ENCODE measurements at places on chromosomes 2 and 18.

DNA sequence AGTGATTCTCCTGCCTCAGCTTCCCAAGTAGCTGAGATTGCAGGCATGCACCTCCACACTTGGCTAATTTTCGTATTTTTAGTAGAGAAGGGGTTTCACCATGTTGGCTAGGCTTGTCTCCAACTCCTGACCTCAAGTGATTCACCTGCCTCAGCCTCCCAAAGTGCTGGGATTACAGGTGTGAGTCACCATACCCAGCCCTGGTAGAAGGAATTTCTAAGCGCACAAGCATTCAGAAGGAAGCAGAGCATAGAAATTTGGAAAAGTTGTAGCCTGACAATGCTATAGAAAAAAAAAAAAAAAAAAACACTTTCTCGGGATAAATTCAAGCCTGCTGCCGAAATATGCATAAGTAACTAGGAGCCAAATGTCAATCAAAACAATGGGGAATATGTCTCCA, 249.4 kb downstream of the GRB14 start:
- no peak for DNase-seq

- no peak for DNase-seq
Measured at GRCh38 chr2:204341887-204342276, 203.4 kb upstream of the PARD3B start.

- no peak for DNase-seq
Measured at GRCh38 chr2:171566057-171566456, 43.8 kb downstream of the CYBRD1 start.

DNA sequence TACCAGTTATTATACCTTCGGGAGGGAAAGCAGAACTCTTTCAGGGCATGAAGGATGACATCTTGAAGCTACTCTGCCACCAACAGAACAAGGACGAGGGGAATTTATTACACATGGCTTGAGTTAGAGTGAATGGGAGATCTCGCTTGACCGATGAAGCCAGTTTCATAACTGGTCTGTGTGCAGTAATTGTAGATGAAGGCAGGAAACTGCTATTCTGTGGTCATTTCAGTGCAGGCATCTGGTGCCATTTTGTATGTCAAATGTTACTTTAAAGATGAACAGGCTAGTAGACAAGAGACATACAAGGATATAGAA, 20.5 kb downstream of the GREB1 start:
- DNase-seq = no peak

GRCh38 chr2:45259547-45260160, 250.4 kb upstream of the SIX2 start:
- no peak for DNase-seq

DNA sequence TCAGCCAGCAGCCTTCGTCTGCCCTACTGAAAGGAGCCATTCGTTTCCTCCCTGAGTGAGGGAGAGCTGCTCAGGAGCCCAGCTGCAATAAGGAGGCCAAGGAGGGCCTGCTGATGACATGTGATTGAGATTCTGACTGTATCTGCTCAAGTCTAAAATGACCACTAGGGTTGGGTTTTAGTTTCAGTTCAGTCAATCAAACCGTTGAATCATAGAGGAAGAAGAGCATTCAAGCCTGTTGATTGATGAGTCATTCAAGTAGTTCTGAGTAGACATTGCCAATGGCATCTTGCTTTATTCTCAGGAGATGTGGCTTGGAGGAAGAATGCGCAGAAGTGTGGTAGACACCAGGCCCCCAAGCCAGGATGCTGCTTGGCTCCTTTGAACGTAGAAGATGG, 19.9 kb upstream of the BCL2L11 start:
- DNase-seq = no peak

DNA sequence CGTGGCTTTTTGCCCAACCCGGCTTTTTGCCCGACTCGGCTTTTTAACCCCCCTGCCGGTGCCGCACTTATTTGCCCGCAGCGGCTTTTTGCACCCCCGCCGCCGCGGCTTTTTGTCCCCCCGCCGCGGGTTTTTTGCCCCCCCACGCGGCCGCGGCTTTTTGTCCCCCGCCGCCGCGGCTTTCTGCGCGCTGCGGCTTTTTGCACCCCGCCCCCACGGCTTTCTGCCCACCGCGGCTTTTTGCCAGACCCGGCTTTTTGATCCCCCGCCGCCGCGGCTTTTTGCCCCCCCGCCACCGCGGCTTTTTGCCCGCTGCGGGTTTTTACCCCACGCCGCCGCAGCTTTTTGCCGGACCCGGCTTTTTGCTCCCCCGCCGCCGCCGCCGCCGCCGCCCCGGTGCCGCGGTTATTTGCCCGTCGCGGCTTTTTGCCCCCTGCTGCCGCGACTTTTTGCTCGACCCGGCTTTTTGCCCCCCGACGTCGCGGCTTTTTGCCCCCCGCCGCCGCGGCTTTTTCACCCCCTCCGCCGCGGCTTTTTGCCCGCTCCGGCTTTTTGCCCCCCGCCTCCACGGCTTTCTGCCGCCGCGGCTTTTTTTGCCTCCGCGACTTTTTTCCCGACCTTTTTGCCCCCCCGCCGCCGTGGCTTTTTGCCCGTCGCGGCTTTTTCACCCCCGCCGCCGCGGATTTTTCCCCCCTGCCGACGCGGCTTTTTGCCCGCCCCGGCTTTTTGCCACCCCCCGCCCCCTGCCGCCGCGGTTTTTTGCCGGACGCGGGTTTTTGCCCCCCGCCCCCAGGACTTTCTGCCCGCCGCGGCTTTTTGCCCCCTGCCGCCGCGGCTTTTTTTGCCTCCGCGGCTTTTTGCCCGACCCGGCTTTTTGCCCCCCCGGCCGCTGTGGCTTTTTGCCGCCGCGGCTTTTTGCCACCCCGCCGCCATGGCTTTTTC, 2786.5 kb downstream of the RPIA start:
- DNase-seq = peak; percentile 61

- no peak for DNase-seq
Measured at GRCh38 chr2:122707224-122707824, 951.9 kb downstream of the TSN start.

DNA sequence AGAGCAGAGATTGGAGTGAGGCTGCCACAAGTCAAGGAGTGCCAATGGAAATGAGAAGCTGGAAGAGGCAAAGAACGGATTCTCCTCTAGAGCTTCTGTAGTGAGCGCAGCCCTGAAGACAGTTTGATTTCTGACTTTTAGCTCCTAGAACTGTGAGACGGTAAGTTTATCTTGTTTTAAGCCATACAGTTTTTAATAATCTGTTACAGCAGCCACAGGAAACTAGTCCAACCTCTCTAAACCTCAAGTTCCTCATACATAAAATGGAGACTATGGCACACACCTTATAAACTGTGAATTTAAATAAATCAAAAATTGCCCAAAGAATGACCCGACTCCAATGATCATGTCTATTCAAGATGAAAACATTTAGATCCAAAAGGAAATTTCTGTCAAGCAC, 596.5 kb downstream of the BCL11A start:
- no peak for DNase-seq

GRCh38 chr2:9630736-9631552, at the start of gene YWHAQ:
Gene YWHAQ (minus strand): TSS chr2:9630997. CDS start chr2:9630452, 545 bp downstream.
- peak; percentile 98 for DNase-seq

- no peak for DNase-seq
Measured at GRCh38 chr2:20916604-20917286, 93.8 kb upstream of the LDAH start.

- no peak for DNase-seq
Measured at GRCh38 chr18:75408554-75409506, 18.7 kb downstream of the SMIM21 start.

- no peak for DNase-seq
Measured at GRCh38 chr2:160534996-160535395, 41.4 kb upstream of the RBMS1 start.

- DNase-seq = no peak
Measured at GRCh38 chr2:1491751-1492150, 78.5 kb downstream of the TPO start.

- no peak for DNase-seq
Measured at GRCh38 chr2:172472446-172473033, 45.2 kb downstream of the ITGA6 start.
